ENCODE measurements at places on chromosomes 6 and 20. TPM values are rescaled to one million over a fixed set of nuclear protein-coding genes. Genes with fewer than 3 reads are reported as not detected.

GRCh38 chr6:3939964-3940363 is 90.8 kb downstream of the FAM50B start:
- no peak for DNase-seq
- H3K36me3 ChIP-seq = no peaks in the 10 kb centered on the region
- H3K4me3 ChIP-seq = no peak overlapping the region
- H3K4me1 ChIP-seq = no peaks in the 10 kb centered on the region
- no peak overlapping the region for H3K27ac ChIP-seq
- no peaks in the 10 kb centered on the region for H3K27me3 ChIP-seq

GRCh38 chr6:49003348-49003747 is 459.7 kb downstream of the MMUT start:
- no peak overlapping the region for H3K4me3 ChIP-seq
- H3K36me3 ChIP-seq = no peaks in the 10 kb centered on the region
- no peak overlapping the region for H3K27ac ChIP-seq
- DNase-seq = no peak
- H3K27me3 ChIP-seq = no peaks in the 10 kb centered on the region
- H3K4me1 ChIP-seq = no peaks in the 10 kb centered on the region

GRCh38 chr6:26045928-26046368 is 41.3 kb upstream of the HFE start:
- H3K4me3 ChIP-seq = no peak overlapping the region
- no peaks in the 10 kb centered on the region for H3K36me3 ChIP-seq
- DNase-seq = no peak
- H3K27ac ChIP-seq = no peak overlapping the region
- H3K4me1 ChIP-seq = no peaks in the 10 kb centered on the region
- no peaks in the 10 kb centered on the region for H3K27me3 ChIP-seq

The PACSIN1 gene
- total RNA-seq = 7.1 TPM

The SLC29A1 gene
- 94.9 TPM for total RNA-seq

The HTR1E gene
- total RNA-seq = not detected

DNA sequence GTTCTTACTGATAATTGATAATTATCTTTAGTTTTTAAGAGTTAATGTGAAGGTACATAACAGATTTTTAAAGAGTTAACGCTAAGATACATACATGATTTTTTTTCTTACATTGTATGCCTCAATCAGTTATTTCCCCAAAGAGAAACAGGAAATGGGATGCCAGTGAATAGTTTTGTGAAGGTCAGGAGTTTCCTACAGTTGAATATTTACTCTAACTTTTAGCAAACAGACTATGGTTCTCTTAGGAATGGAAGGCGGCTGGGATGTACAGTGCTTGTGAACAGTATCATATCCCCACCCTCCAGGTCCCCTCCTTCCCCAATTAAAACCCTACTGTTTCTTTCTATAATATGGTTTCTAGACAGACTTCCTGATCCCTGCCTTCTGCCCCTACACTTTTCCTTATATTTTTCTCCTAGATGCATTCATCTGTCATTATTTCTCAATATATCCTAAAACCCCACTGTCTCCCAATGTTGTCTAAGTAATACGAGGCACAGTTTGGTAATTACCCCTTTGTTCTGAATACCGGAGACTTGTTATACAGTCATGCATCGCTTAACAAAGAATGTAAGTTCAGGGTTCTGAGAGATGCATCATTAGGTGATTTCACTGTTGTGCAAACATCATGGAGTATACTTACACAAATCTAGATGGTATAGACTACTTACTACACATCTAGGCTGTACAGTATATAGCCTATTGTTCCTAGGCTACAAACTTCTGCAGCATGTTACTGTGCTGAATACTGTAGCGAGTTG is 29.2 kb downstream of the SLC35A1 start:
- no peak overlapping the region for H3K27ac ChIP-seq
- no peak for DNase-seq
- no peaks in the 10 kb centered on the region for H3K27me3 ChIP-seq
- no peaks in the 10 kb centered on the region for H3K36me3 ChIP-seq

- no peaks in the 10 kb centered on the region for H3K36me3 ChIP-seq
- DNase-seq = peak; percentile 34
- peak overlapping the region; percentile 7 for H3K4me3 ChIP-seq
- peak overlapping the region; percentile 91 for H3K27ac ChIP-seq
- no peaks in the 10 kb centered on the region for H3K27me3 ChIP-seq
- H3K4me1 ChIP-seq = peaks cover 47% of the 10 kb centered on the region
Measured at GRCh38 chr6:147205690-147206600, 1.7 kb downstream of the STXBP5 start.

The SNRNP48 gene
- 8.2 TPM for total RNA-seq

DNA sequence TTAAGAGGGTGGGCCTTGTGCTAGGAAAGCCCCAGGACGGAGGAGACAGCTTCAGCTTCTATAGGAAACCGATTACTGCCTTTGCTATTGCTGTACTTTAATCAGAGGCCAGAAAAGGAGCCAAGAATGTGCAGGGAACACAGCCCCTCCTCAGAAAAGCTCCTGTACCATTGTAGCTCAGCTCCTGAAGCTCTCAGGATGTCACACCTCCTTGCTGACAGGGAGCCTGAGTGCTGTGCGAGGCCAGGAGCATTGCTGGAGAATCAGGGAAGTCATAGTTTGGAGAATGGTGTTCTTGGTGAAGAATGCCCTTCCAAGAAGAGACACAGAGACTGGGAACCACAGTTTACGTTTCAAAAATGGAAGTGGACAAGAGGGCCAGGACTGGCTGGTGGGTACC is 46.8 kb downstream of the LYRM2 start:
- H3K27me3 ChIP-seq = no peaks in the 10 kb centered on the region
- DNase-seq = no peak

DNA sequence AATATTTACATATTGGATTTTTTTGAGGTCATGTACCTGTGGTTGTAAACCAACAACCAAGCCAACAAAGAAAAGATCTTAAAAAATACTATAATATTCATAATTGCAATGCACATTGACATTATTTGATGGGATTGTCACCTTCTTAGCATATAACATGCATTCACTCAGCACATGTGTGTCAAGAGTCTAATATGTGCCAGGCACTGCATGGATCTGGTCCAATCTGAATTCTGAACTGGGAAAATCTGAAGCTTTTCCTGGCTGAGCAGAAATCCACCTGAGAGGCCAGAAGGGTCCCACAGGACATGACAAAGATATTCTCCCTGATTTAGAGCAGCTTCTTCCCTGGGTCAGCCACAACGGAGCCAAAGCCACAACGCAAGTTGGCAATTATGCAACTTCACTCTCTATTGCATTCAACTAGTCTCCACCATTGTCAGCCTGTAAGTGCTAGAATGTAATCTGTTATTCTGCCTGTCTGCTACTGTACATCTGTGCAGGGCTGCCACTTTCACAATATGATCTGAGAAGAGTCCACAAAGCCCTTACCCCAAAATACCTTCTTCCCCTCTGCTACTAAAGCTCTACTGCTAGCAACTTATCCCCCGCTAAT is 17.0 kb upstream of the DDO start:
- no peak for DNase-seq
- H3K27me3 ChIP-seq = no peaks in the 10 kb centered on the region
- no peaks in the 10 kb centered on the region for H3K4me1 ChIP-seq

The LY6G5C gene
- 2.4 TPM for total RNA-seq

GRCh38 chr6:132548746-132549463 is 3.6 kb upstream of the TAAR8 start:
- peaks cover 8% of the 10 kb centered on the region for H3K27me3 ChIP-seq
- H3K27ac ChIP-seq = no peak overlapping the region
- H3K4me1 ChIP-seq = no peaks in the 10 kb centered on the region

The ANKRD66 gene
- total RNA-seq = not detected

- no peaks in the 10 kb centered on the region for H3K4me1 ChIP-seq
- no peaks in the 10 kb centered on the region for H3K27me3 ChIP-seq
- no peak for DNase-seq
- no peak overlapping the region for H3K4me3 ChIP-seq
- H3K36me3 ChIP-seq = no peaks in the 10 kb centered on the region
Measured at GRCh38 chr6:77205936-77206335, 257.4 kb downstream of the HTR1B start.

DNA sequence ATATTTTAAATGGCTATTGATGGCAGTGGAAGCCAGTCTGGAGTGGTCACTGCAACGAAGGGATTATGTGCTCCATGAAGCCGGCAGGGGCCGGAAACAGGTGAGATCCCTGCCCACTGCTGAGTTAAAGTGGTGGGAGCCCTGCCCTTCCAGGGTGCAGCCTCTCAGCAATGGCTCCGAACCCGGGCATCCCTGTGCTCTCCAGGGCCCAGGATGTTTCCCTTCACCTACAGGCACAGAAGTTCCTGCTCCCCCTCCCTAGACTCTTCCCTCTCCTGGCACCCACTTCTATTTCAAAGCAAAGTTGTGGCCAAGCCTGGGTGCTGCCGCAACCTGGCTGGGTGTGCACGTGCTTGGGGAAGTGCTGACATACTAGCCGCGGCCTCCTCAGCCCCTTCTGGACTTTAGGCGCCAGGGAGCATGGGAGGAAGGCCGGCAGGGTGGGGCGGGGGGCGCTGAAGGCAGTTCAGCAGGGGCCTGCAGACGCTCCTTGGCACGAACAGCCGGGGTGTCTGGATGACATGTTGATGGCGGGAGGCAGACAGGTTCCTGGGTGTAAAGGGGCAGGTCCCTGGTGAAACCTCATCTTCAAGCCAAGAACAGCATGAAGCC is 452.3 kb downstream of the HTR1B start:
- DNase-seq = no peak
- no peak overlapping the region for H3K27ac ChIP-seq
- H3K27me3 ChIP-seq = no peaks in the 10 kb centered on the region
- H3K36me3 ChIP-seq = no peaks in the 10 kb centered on the region
- no peak overlapping the region for H3K4me3 ChIP-seq
- H3K4me1 ChIP-seq = no peaks in the 10 kb centered on the region

DNA sequence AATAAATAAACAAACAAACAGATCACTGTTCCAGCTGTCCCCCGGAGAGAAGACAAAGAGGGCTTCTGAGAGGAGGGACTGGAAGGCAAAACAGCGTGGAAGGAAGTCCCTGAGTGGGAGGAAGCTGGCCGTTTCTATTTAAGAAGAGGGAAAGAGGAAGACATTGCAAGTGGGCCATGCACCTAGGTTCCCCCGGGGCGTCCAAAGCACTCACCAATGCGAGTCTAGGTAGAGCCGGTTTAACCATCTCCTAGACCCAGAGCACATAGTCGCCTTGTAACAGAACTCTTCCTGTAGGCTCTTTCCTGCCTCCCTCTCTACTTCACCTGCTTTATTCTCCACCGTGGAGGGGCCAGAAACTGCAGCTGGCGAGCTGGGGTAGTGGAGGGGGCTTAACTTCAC is 158.4 kb downstream of the ZDHHC14 start:
- H3K4me3 ChIP-seq = no peak overlapping the region
- no peak overlapping the region for H3K27ac ChIP-seq
- H3K4me1 ChIP-seq = peaks cover 35% of the 10 kb centered on the region
- H3K27me3 ChIP-seq = no peaks in the 10 kb centered on the region
- H3K36me3 ChIP-seq = peaks cover 14% of the 10 kb centered on the region

The NOX3 gene
- total RNA-seq = not detected

DNA sequence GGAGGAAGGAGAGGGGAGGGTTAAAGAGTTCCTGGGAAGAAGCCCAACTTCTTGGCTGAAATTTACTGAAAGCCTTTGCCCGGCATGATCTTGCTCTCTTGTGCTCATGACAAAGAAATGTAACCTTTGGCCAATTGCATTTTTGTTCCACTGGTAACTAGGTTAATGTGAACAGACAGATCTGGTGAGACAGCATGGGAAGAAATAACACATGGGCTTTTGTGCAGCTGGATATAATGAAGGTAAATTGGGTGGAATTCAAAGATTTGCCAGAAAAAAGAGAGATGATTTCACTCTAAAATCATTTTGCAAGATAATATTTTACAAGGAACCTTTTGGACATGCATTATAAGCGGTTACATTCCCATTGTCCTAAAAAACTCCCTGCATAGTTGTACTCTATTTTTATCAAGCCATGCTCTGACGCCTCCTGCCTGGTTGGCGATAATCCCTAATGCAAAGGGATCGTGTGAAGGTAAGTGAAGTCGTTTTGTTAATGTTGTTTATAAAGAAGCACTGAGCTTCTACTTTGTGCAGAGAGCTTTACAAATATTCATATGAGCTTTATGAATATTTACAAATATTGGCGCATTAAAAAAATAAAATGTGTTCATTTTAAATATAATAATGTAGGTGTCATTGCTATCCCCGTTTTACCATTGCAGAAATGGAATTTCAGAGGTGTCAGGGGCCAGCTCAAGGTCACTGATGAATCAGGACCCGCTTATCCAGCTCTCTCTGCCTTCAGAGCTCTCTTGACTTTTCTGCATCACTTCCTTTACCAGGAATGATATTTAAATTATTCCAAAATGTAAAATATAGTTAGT is 161.3 kb upstream of the AGPAT4 start:
- peak overlapping the region; percentile 69 for H3K27ac ChIP-seq
- H3K36me3 ChIP-seq = no peaks in the 10 kb centered on the region
- H3K4me1 ChIP-seq = peaks cover 27% of the 10 kb centered on the region
- H3K4me3 ChIP-seq = peak overlapping the region; percentile 19
- no peaks in the 10 kb centered on the region for H3K27me3 ChIP-seq

The SEL1L2 gene
- 2.2 TPM for total RNA-seq

DNA sequence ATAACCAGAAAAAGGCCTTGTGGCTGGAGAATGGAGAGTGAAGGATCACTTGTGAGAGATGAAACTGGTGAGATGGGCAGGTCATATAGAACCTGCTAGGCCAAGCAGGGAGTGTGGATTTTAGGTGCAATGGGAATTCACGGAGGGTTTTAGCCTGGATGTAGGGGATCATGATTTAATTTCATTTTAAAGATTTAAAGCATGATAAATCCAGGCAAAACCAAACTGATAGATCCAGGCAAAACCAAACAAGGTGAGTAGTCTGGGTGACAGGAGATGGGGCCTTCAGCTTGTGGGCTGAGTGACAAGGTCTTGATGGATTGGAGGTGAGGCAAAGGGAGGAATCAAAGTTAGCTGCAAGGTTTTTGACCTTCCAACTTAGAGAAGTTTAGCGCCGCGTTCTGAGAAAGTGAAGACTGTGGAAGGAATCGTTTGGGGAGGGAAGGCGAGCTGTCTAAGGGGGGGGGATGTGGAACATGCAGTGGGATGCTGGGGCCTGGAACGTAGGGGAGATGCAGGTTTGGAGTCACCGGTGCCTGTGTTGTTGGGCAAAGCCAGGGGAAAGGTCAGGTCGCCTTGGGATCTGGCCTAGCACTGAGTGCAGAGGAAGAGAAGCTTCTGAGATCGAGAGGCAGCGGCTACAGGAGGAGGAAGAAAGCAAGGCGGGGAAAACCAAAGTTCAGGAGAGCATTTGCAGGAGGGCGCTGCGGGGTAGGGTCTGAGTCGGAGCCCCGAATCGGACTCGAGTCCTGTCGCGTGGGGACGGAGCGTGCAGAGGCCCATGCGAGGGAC is 1.3 kb upstream of the PLCG1 start:
- peak overlapping the region; percentile 71 for H3K4me3 ChIP-seq
- no peak for DNase-seq
- peaks cover 38% of the 10 kb centered on the region for H3K4me1 ChIP-seq

Data from heart left ventricle (tissue), 16 donors.